ENCODE measurements at places on chromosomes 2 and 18.

- no peak for DNase-seq
Measured at GRCh38 chr2:188701836-188702235, 272.3 kb upstream of the COL3A1 start.

GRCh38 chr2:231932985-231933915, 7.1 kb upstream of the NPPC start:
- DNase-seq, result no peak

GRCh38 chr2:189221811-189222467, 42.4 kb upstream of the COL5A2 start:
- no peak for DNase-seq

DNA sequence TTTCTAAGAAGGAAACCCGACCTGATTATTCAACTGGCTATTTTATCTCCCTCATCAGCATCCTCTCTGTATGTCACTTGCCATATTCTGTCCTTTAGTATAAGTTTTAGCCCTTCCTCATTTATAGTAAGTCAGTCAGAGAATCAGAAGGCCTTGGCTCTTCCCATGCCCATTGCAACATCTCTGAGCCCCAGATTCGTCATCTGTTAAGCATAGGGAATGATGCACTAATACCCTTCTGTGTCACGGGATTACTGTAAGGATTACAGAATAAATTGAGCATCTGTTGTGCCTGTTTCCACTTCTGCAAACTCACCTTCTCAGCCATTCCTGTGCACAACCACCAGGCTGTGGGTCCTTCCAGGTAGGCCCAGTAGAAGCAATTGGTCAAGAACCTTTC, 258.1 kb upstream of the RAB12 start:
- no peak for DNase-seq

- DNase-seq, result no peak
Measured at GRCh38 chr2:186827411-186827810, 21.6 kb downstream of the ZSWIM2 start.

GRCh38 chr18:1392865-1393734, 488.4 kb downstream of the ADCYAP1 start:
- no peak for DNase-seq

- DNase-seq, result peak; percentile 11
Measured at GRCh38 chr2:205868773-205869333, 186.6 kb downstream of the NRP2 start.

- DNase-seq, result no peak
Measured at GRCh38 chr2:98463988-98464771, 19.5 kb downstream of the INPP4A start.

DNA sequence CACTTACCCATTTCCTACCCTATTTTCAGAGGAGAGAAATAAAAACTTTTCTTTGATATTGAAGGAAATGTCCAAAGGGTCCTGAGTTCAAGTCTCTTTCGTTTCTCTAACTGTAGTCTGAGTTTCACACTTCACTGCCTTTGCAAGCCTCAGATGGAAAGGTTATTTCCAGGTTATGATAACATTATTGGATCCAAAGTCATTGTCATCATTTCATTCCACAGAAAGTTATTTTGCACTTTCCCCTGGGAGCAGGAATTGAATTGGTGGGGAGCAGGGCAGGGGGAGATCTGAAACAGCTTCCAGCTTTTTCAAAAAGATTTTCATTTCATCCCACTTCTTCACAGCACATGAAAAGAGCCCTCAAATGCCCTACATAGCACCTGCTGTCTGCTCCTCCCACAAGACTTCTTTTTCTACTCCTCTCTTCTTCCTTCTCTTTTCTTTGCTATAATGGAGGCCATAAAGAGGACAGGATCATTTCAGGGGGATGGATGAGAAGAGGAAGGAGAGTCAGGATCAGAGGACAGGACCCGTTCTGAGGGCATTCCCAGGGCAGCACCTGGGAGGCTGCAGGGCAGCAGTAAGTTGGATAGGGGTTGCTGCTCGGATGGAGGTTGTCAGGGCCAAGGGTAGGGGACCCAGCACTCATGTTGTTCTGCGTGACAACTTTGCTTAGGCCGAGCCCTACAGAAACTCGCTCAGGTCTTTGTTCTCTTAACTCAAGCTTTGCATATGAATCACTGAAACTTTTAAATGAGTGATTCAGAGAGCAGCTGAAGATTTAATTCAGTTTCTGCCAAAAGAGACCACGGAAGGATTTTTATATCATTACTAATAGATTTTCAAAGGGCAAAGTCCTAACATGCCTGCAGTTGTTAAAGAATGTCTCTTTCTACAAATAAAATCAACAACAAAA, 11.4 kb upstream of the GALNT5 start:
- DNase-seq, result peak; percentile 16

DNA sequence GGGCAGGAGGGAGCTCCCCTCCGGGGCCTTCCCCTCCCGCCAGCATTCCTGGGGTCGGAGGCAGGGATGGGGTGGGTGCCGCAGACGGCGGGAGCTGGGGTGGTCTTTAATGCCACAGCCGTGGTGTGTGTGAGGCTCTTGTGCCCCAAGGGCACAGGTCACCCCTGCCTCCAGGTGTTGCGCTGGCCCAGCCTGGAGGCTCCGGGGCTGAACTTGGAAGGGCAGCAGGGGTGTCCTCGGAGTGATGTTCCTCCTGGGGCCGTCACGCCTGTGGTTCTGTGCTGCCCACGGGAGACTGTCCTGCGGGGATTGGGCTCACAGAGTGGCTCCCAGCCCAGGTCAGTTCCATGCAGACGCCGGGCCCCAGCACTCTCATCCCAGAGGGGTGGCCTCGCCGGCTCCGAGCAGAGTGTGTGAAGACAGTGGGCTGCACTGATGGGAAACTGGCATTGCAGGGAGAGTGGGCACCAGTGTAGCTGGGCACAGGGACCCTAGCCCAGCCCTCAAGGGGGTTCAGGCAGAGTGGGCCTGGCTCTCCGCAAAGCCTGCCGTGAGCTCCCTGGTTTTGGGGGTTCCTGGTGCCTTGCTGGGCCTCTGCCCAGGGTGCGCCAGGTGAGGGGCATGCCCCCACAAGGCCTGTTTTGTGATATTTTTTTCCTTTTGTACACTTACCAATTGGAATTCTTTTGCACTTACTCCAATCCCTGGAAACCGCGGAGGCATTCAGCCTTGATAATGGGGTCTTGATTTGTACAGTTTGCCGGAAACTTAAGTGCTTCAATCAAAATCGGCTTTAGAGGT, 56.7 kb downstream of the NFATC1 start:
- DNase-seq, result no peak

DNA sequence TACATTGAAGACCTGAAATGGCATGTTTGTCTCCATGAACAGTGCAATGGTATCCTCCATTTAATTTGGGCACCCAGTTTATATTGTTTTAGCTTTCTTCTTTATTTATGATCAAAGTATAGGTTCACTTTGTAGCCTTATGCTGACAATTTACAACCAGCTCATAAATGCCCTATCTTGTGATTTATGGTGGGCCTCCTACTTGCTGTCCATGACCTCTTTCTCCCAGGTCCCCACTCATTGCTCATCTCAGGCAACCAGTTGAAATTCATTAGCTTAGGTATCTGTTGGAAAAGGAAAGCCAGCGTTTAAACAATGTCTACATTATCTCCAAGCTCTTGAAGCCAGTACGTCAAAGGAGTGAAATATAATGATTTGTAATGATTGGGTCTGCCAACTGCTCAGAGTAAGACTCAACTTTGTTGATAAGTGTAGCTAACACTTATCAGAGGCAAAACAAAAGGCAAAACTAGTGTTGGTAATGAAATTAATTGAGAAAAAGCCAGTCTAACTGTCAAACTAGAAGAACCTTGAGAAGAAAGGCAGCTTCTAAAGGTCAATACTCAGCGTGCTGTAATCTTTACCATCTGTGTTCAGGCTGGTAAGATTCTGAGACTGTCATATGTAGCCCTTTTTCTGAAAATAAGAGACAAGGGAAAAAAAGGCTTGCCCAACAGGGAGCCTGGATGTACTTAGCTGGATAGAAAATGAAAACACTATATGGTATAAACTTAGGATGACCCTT, 695.9 kb downstream of the EPHA4 start:
- no peak for DNase-seq

DNA sequence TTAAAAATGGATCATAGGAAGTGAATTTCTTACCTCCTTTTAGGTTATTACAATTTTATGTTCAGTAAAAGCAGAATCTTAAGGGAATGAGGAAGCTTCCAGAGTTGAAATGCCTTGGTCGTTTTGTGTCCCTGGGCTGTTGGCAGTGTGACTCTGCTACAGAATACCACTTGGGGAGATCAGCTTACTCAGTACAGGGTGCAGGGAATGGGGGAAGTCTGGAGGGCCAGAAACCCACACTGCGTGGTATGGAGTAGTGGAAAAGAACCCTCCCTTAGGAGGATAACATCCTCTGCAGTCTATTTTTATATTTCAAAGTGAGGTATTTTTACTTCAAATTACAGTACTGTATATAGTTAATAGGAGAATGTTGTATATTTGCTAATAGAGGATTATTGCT, 51.1 kb downstream of the R3HDM1 start:
- no peak for DNase-seq

GRCh38 chr18:9599328-9599727, 15.0 kb downstream of the PPP4R1 start:
- no peak for DNase-seq

DNA sequence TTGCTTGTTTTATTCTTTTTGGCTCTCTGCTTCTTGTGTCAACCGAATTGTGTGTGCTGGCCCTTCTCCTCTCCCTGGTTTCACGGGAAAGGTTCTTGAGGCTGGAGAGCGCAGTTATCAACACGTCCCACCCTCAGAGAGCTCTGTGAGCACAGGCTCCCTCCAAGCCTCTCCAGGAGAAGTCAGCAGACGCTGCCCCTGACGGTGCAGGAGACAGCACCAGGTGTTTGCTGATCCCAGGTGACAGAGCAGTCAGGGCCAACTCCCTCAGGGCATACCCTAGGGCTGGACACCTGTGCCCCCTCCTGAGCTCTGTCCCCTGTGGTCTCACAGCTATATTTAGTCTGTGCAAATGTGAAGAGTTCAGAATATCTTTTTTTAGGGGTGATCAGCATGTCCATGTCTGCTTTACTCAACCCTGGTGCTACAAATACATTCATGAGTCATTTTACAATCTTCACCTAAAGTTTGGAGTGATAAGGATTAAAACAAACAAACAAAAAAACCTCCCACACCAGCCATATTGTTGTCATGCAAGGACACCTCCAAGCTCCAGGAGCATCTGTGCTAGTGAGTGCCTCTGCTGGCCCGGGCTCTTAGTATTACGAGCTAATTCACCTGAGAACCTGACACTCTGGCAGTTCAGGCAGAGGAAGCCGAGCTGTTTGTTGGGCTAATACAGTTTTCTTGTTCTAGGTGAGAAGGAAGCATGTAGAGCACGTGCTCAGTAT, 65.9 kb upstream of the TMEM200C start:
- no peak for DNase-seq

DNA sequence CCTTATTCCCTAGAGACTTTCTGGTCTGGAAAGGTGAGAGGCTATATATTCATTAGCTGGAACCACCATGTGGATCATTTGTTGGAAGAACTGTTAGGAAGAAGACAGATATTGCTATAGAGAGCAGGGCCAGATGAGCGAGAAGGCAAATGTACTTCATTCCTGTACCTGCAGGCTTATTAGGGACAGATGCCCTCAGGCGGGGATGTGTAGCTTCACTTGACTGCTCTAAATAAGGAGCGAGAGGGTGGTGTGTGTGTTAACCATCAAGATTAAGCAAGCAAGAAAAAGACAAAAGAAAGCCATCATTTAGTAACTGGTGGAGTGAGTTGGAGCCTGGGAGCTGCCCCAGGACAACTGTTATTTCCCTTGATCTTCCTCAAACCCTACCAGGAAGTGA, 36.4 kb downstream of the NEDD4L start:
- DNase-seq, result no peak

- no peak for DNase-seq
Measured at GRCh38 chr2:238003234-238004031, 36.6 kb downstream of the UBE2F start.

GRCh38 chr2:136012315-136012714, 26.9 kb upstream of the DARS1 start:
- DNase-seq, result no peak

GRCh38 chr2:230693411-230693810, 19.2 kb upstream of the CAB39 start:
- DNase-seq, result no peak

GRCh38 chr2:144605231-144605840, 85.4 kb upstream of the ZEB2 start:
- DNase-seq, result no peak

DNA sequence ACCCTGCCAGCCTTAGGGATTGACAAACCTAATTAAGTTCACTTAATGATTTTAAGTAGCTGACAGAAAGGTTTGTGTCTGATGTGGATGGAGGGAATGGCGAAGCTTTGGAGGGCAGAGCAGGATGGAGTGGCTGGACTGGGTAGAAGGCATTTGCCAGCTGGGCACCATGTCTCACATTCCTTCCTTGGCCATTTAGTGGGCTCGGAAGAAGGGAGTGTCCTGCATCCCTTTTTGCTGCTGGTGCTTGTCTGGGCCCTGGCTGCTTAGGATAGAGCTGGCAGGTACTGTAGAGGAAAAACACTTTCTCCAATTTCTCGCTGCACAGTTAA, 166.7 kb downstream of the CLIP4 start:
- DNase-seq, result no peak

DNA sequence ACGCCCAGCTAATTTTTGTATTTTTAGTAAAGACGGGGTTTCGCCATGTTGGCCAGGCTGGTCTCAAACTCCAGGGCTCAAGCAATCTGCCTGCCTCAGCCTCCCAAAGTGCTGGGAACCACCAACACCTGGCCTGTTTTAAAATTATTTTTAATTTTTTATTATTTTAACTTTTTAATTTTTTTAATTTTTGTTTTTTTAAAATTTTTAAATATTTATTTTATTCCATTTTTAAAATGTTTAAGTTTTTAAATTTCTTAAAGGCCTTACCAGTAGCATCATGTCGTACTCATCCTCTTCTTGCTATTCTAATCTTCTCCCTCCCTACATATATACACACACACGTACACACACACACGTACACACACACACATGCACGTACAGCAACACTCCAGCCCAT, 1.4 kb downstream of the LYG1 start:
- no peak for DNase-seq

GRCh38 chr18:41077076-41077475, 878.0 kb upstream of the PIK3C3 start:
- DNase-seq, result no peak

DNA sequence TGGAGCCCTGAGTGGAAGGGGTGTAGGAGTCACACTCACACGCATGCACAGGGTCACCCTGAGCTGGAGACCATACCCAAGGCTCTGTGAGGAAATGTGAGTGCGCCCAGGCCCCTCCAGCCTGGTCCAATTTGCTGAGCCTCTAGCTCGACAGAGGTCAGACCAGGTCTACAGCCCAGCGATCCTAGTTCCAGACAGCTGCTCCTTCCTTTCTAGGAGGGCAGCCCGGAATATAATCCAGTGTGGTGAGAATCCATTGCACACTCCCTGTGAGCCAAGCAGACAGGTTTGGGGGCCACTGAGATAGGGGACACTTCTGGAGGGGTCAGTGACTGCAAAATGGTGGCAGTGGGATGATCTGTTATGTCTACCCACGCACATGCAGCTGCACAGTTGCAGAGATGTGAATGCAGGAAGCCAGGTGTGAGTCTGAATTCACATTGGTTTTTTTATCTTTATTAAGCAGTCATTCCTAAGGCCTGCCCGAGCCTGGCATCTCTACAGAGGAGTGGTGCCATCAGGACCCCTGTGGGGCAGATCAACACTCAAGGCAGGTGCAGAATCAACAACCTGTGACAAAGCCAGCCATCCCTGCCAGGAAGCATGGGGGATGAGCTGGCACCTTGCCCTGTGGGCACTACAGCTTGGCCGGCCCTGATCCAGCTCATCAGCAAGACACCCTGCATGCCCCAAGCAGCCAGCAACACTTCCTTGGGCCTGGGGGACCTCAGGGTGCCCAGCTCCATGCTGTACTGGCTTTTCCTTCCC, at the start of gene GPR148:
Gene GPR148, plus strand, starts transcription at position 522 of the 768 bp plus-strand sequence. Its CDS starts 82 bp downstream, at position 604.
- DNase-seq, result no peak

Data from activated T-cell treated with anti-CD3 and anti-CD28 coated beads for 24 hours (primary cell).